ENCODE measurements at places on chromosomes 3 and 15.
A peak's percentile ranks its signal among the peaks of the same experiment; 100 is the strongest.

DNA sequence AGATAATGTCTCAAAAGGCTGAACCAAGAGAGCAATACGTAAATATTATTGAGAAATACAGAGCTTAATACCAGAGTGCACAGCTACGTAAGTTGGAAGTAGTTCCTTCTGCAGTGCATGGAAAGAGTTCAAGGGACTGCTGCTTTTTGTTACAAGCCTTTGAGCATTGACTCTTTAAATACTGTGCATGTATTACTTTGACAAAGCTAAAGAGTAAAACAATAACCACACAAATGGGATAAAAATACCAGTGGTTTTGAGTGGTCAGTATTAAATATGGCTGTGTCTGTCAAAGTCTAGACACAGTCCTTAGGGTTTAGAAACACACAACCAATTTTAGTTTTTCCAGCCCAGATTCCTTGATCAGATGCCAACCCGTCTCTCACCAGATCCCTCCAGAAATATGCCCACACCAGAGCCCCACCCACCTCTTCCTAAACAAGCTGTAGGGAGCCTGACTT, 62.1 kb downstream of the SSR3 start:
- no peak for DNase-seq

DNA sequence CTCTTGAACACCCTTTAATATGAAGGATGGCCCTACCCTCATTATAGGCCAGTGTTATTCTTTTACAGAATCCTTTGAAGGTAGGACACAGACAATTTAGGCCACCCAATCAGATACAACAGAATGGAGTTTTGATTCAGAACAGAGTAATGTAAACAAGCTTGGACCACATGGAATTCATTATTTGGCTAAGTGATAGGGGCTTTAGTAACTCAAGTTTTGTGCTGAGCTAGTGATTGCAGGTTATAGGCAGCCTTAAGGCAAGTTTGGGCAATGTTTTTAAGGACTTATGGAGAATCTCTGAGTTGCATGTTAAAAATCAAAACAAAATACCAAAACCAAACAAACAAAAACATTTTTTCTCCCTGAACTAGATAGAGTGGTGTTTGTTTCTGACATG, 312.1 kb upstream of the ROBO1 start:
- no peak for DNase-seq

- DNase-seq, result no peak
These were observed 27.6 kb upstream of the GPR171 start for GRCh38 chr3:151230646-151231045.

- DNase-seq, result no peak
These were observed 2.9 kb upstream of the FYTTD1 start for GRCh38 chr3:197746801-197747237.

DNA sequence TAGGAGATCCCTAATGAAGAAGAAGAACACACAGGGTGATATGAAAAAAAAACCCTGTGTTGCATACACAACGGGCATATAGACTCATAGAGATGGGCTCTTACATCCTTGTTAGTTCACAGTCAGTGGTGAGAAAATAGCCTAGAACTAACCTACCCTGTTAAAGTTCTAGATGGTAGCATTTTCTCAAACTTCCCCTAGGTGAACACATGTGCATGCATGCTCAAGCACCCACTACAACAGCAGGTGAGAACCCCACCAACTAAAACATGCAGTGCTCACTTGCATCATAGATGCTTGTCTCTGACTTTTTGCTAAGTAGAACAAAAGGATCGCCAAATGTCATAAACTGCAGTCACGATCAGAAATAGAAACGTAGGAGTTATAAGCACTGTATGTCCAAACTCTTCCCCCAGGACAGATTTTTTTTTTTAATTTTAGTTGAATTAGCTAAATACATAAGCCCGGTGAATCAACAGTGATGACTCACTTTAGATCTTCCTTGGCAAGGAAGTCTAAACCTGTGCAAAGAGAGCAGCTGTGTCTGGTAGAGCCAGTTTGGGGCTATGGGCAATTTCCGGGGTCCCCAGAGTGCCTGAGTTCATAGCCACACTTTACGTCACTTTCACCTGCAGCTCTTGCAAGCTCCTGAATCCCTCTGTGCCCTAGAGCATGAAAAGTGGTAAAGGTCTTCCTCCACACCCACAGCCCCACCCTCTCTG, 96.2 kb upstream of the SEMA6D start:
- no peak for DNase-seq

- DNase-seq, result no peak
These were observed 303.8 kb upstream of the NECTIN3 start for GRCh38 chr3:110767838-110768237.

GRCh38 chr3:182592747-182593146, 200.6 kb upstream of the ATP11B start:
- DNase-seq, result no peak

- DNase-seq, result no peak
These were observed 26.9 kb upstream of the GOLGA8B start for GRCh38 chr15:34610354-34610753.

- DNase-seq, result no peak
These were observed 279.5 kb downstream of the NEK10 start for GRCh38 chr3:27089645-27090044.

DNA sequence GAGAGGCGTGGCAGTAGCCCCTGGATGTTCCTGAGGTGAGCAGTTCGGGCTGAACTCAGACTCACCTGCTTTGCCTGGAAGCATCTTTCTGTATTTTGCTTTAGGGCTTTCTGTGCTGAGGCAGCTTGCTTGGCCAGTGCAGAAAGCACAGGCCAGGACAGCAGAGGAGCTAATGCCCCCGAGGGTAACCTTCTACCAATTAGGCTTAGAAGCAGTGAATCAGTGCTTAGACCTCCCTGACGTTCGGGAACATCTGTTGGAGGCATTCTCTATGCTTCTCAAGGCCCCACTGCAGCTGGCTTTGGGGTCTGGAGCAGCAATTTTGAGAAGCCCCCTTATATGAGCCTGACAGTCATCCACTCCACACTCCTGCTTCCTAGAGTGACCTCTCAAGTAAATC, 350.7 kb upstream of the PROK2 start:
- no peak for DNase-seq

- peak; percentile 25 for DNase-seq
These were observed 748 bp downstream of the MRPS25 start for GRCh38 chr3:15064299-15064834.

GRCh38 chr3:151236736-151237135, 33.7 kb upstream of the GPR171 start:
- no peak for DNase-seq

DNA sequence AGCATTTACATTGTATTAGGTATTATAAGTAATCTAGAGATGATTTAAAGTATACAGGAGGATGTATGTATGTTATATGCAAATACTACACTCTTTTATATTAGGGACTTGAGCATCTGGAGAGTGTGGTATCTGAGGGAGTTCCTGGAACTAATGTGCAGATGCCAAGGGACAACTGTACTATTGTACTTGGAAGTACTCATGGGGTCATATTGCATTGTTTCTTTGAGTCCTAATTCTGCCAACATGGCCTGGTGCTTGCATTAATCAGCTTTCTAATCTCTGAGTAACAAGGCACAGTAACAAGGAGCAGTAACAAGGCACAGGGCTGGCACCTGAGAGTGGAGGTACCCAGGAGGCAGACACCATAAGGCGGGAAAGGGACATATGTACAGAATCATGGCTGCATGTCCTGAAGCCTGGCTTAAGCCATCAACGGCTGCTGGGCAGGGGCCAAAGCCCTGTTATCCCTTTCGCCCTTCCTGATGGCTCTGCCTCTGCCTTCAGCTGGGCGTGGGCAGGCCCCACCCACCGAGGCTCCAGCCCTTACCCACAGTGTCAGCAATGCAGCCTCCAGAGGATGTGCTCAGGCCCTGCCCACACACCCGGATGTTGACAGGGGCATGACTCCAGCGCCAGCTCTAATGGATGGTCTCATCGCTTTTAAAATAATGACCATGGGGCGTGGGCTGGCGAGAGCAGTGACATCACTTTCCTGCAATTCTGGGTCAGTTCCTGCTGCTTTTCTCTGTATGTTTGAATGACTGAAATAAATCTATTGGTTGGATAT, 22.9 kb downstream of the CEMIP start:
- DNase-seq, result no peak

- no peak for DNase-seq
These were observed 140.5 kb downstream of the TLE3 start for GRCh38 chr15:69957175-69957574.

DNA sequence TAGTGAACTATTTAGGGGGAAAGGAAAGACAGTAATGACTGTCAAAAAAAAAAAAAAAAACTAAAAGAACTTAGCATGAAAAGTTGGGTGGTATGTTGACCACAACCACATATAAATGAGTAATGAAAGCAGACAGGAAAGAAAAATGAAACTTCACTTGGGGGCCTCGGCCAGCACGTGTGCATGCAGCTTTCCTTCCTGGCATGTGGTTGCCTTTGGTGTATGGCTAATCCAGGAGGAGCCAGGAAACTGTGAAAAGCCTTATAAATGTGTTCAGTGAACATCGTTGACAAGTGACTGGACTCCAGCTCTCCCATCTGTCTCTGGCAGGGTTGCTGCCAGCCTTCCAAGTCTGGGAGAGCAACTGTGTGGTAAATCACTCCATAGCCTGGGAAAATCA, 195.1 kb downstream of the DTWD1 start:
- DNase-seq, result peak; percentile 17

DNA sequence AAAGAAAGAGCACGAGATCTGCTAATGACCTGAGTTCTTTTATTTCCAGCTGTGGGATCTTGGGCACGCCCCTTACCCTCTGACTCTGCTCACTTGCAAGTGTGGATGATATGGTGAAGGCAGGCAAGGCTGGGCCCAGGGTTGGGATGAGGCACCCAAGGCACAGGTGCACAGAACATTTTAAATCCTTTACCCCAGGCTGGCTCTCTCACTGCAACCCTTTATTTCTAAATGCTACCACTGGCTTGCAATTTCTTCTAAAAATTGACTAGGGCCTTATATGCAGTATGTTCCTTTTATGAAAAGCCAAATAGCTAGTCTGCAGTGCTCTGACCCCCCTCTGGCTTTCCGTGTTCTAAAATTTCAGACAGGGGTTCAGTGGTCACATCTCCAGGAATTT, 237.7 kb downstream of the VPS13C start:
- DNase-seq, result no peak

GRCh38 chr15:25892126-25892525, 29.0 kb upstream of the ATP10A start:
- DNase-seq, result no peak

- DNase-seq, result peak; percentile 32
These were observed 4.8 kb downstream of the HES1 start for GRCh38 chr3:194140520-194141414.

DNA sequence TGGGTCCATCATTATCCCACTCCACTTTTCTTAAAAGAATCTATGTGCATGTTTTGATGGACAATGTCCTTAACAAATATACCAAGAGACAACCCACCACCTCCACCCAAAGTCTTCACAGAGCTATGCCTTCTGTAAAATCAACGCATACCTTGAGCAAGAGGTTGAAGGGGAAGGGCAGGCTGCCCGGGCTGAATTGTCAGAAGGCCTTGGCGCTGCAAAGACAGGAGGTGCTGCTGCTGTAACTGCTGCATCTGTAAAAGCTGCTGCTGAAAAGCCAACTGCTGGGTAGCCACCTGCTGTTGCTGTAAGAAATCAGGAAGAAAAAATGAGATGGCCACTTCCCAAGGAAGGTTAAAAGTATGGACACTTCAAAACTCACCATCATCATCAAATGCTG, 536.7 kb downstream of the FOXP1 start:
- DNase-seq, result no peak

DNA sequence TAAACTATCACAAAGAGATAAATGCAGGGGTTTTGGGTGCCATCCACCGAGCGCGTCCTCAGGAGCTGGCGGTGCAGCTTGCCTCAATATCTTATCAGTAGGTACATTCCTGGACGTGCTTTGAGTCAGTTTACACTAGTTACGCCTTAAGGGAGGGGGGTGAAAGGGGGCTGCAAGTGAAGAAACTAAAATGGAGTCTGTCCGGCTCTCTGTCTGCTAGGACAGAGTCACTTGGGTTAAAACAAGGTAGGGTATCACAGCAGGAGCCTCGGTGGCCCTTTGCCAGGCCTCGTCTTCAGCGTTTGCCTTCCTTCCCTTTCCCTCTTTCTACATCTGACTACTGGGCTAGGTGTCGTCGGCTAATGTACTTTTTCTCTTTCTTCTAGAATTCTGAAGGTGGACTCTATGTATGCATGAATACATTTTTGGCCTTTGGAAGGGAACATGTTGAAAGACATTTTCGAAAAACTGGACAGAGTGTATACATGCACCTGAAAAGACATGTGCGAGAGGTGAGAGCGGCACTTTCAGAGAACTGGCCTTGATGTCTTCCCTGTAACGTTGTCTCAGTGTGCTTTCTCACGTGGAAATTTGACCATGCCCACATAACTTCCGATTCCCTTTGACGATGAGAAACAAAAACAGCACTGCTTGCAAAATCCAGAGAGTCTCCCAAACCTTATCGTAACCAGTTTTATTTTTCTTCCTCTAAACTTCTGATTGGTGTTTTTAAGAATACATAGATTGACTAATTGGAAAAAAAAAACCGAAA, 28.8 kb downstream of the USP13 start:
- DNase-seq, result no peak

DNA sequence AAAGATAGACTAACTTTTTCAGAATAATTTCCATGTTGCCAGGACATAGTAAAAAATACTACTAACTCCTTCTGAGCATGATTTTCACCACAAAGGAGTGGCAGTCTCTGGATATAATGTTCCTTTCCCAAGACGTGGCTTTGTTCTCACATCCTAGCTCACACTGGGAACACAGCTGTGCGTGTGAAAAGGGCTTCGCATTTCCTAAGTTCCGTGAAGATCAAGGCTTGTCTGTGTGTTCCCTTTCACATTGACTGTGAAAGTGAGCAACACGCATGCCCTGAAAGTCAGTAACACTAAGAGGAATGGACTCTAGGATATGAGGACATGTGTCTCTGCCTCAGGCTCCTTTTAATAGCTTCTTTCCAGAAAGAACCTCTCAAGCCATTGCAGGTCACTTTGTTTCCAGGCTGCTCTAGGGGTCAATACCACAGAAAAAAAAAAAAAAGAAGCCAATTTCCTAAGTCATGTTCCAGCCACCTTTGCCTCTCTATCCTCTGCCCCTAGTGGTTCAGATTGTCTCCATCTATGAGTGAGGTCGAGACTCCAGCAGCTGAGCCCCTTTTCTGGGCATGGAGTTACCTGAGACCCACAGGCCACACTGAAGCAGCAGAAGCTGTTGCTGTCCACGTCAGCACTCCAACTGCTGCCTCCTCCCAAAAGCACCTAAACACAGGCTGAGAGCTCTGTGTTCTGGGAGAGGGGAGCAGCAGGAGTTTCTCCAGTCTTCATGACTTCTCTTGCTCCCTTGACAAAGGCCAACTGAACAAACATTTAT, 355.9 kb downstream of the RSL24D1 start:
- DNase-seq, result no peak

GRCh38 chr15:59232476-59232875, 25.8 kb downstream of the LDHAL6B start:
- DNase-seq, result no peak

Measured in activated T-cell treated with anti-CD3 and anti-CD28 coated beads, Interleukin-2, amount 50 U/mL, for 72 hours (primary cell).